ENCODE measurements at places on chromosomes 5 and 9.

DNA sequence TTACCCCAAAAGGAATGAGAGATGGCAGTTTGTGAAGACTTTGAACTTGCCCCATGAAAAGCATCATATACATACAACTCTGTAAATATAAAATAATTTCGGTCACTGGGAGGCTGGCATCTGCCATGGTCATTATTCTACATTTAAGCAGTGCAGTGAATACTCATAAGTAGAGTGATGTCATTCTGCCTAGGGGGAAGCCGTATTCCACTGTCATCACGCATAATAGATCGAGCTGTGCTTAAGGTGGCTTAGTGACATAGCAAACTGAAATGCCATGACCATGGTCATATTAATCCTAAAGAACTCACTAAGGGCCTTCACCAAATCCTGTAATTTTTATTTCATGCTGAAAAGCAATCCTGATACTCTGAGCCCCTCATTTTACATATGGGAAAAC lies 42.4 kb upstream of the NR4A3 start:
- DNase-seq, result no peak

- no peak for DNase-seq
These were observed 63.6 kb downstream of the SNX18 start for GRCh38 chr5:54580997-54581811.

DNA sequence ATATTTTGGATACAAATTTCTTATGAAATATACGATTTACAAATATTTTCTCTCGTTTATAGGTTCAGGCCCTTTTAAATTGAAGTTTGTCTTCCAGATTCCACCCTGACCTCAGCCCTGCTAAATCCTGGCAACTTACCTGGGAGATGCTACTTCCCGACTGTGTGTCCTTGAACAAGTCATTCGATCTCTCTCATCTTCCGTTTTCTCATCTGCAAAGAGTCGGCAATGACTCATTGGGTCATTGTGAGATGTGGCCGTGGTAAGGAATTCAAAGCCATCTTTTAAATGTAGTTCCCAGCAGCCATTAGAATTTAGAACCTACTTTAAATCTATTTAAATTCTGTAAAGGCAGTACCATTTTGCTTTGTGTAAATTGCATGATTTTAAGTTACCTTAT lies 72.5 kb downstream of the LHX2 start:
- DNase-seq, result no peak

DNA sequence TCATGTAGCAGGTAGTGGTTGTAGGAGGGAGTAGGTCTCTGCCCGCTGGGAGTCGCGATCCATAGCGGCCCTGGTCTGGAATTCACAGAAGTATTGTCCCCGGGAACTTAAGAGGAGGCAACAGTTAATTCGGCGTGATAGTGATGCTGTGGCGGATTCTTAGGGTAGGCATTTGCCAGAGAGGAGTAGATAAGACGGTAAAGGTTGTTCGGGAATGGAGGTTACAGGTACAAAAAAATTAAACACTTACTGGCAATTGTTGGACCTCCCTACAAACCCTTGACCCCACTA lies 679 bp downstream of the SMC5 start:
- no peak for DNase-seq
